NCI-H1105 (cell line): ENCODE measurements at places on chromosomes 7 and 10.

DNA sequence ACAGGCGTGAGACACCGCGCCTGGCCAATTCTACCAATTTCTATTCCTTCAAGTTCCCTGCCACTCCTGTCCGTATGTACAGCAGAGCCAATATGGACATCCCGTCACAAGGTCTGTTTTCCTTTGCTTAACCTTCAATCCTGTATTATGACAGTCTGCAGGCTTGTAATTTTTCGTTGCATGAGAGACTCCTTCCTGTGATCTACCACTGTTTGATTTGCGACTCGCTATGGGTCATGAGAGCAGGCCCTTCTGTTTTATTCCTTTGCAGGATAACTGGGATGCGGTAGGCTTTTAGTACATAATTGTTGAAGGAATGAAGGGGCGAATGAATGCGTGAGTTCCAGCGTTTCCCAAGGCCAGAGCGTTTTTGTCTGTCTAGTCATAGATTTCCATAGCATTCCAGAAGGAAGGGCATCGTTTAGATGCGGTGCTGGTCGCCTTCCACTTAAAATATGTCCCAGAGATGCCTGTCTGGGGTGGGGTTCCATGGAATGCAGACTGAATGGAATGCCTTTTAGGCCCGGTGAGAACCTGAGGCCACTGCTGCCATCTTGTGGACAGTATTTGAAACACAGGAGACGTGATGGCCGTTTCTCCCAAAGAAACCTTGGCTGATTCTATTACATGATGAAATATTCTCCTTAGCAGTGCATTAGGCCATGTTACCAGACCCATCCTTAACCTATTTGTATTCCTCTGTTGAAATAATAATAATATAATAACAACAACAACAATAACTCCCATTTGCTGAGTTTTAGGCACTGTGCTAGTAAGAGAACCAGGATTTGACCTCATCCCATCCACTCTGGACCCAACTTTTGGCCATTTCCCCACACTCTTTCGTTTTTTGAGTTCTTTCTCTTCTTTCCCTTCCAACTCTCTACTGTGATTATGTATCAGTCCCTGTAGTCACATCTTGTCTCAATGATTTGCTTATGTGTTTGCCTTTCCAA is 193.2 kb downstream of the MYOF start:
- DNase-seq: peak; percentile 7

DNA sequence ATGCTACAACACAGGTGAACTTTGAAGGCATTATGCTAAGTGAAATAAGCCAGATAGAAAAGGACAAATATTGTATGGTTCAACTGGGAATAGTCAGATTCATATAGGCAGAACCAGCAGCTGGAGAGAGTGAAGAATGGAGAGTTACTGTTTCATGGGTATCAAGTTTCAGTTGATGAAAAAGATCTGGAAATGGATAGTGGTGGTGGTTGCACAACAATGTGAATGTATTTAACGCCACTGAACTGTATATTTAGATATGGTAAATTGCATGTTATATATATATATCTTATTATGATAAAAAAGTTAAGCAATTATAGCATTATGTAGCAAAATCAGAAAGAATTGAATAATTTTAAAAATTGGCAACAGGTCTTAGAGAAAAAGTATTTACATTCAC is 3.9 kb downstream of the LMBR1 start:
- DNase-seq: no peak

DNA sequence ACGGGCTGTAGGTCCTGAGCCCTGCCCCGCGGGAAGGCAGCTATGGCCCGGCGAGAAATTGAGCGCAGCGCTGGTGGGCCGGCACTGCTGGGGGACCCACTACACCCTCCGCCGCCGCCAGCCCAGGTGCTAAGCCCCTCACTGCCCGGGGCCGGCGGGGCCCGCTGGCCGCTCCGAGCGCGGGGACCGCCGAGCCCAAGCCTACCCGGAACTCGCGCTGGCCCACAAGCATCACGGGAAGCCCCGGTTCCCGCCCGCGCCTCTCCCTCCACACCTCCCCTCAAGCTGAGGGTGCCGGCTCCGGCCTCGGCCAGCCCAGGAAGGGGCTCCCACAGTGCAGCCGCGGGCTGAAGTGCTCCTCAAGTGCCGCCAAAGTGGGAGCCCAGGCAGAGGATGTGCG is 5.5 kb upstream of the CACUL1 start:
- DNase-seq: no peak

DNA sequence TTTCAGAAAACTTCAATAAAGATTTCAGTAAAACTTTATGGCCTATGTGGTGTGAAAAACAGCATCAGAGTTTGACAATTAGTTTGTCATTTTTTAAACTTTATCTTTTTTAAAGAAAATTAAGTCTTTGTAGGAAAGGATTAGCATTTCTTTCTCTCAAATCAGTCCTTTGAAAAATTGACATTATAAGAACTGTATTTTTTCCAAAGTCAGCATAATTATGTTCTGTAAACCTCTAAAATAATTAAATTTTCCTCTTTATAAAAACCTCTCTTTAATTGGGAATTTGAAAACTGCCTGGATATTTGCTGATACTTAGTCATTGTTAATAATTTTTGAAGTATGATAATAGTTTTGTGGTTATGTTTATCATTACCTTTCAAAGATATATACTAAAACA is 226.7 kb upstream of the KAT6B start:
- no peak for DNase-seq

DNA sequence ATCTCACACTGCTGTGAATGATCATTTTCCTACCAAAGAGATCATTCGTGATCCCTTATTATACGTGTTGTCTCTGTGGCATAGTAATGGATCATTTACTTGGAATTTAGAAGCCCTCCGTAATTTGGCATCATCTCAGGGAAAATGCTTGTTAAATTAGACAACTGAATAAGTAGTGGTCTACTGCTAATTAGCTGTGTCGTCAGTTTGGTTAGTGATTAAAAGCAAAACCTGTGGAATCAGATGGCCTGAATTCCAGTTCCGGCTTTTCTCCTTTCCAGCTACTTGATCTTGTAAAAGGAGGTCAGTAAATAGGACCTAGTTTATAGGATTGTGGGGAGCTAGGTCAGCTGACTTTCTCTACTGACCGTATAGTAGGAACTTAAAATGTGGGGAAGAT is 65.6 kb downstream of the RBM33 start:
- DNase-seq: no peak

GRCh38 chr10:17453373-17454091 is 863 bp downstream of the ST8SIA6 start:
- no peak for DNase-seq

GRCh38 chr10:116845823-116846222 is 3.5 kb upstream of the ENO4 start:
- no peak for DNase-seq

DNA sequence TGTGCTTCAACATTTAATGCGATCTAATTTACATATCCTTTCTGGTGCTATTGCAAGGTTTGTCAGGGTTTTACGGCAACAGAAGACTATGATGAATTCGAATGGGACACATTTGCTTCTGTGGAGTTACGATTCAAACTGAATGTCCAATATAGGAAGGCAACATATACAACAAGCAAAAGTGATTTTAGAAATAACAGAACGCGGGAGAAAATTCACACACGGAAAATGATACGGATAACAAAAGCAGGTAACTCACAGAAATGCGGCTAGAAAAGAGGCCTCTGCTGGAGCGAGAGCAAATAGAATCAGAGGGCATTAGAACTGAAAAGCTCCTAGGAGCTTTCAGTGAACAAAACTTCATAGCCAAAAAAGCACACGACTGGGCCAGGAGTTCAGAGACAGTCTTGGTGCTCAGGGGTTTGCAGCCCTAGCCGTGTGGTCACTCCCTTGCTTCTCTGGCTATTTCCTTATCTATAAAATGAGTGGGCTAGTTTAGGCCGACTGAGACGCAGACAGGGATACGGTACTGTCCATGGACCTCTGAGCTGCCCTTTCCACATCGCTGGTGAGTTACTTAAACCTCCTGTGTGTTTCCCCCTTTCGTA is 557 bp upstream of the TAX1BP1 start:
- DNase-seq: no peak

DNA sequence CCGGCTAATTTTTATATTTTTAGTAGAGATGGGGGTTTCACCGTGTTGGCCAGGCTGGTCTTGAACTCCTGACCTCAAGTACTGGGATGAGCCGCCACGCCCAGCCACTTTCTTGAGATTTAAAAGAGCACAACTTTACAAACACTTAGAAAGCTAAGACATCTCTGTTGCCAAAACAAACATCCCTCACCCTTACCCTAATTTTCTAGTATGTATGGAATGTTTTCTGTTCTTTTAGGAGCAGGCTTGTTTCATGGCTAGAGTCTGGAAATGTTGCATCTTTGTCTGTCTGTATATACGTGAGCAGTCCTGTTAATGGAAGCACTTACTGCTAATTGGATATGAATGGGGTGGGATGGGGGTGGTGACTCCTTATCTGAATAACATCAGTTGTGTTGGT is 2.9 kb downstream of the OLAH start:
- DNase-seq: no peak

DNA sequence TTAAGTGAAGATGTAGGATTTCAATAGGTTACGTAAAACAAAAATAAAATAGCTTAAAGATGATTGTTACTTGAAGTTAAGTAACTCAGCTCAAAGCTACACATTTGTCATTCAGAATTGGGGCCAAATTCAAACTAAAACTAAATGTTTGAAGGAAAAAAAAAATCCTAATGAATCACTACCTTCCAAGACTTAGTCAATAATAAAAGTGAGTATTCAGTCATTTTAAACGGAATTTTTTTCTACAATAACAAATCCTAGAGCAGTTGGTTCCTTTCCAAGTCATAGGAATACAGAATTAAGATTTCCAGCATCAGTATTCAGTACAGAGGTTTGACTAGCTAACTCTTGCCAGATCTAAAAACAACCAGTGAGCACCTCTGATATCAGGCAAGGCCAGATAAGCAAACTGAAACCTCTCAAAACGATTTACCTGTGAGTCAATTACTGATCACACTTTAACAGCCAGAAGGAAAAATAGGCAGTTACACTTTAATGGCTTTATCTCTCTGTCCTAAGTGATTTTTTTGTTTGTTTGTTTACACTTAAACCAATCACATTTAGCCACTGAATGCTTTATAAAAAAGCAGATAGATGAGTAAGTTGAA is 669.8 kb upstream of the ANKRD30A start:
- DNase-seq: no peak

GRCh38 chr10:100969187-100970075 is at the start of gene SEMA4G:
SEMA4G (plus strand) TSS chr10:100969504; CDS start chr10:100972913, 3,409 bp downstream.
- peak; percentile 50 for DNase-seq

- no peak for DNase-seq
Observed at GRCh38 chr10:92903633-92904032, 55.3 kb downstream of the EXOC6 start.

DNA sequence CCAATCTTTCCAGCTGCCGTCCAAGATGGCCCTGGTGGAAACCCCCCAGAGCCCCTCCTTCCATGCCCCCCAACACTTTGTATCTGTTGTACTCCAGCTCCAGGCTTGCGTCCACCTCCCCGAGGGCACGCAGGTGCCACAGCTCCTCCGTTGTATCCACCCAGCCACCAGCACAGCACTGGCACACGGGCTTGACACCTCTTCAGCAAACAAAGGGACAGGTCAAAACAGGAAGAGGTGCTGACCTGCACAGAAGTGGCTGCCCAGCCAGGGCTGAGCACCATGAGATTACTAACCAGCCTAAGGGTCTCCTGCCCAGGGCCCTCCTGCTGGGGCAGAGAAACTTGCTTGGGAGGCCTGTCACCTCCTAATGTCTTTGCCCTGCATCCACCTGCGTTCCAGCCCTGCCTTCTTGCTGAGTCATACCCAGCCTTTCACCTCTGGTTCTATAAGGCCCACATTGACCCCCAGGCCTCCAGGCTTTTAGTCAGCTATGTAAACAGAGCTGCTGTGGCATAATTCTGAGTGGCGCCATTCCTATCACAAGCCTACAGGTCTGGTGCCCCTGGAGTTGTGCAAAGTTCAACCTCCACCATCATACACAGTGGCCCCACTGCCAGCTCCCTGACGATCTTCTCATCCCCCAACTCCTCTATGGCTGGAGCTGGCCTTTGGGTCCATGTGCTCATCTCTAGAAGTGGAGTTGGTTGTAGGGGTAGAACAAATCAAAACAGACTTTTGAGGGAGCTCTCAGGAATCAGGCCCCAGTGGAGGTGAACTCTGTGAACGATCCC is 20.9 kb downstream of the SLC29A3 start:
- no peak for DNase-seq

DNA sequence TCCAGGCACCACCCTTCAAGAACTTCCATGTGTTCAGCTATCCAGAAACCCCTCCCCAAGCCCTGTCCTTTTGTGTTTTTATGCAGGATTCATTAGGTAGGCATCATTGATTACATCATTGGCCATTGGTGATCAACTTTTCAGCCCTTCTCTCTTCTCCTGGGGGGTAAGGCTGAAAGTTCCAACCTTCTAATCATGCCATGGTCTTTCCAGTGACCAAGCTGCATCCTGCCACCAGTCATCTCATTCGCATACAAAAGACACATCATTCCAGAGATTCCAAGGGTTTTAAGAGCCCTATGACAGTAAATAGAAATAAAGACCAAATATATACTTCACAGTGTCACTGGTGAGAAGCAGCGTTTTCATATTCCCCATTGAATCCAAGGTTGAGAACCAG is 48.2 kb downstream of the DNAJC12 start:
- no peak for DNase-seq

- DNase-seq: no peak
Observed at GRCh38 chr7:117116211-117116610, 162.9 kb downstream of the ST7 start.

- DNase-seq: no peak
Observed at GRCh38 chr10:77850620-77851231, 75.8 kb downstream of the DLG5 start.

DNA sequence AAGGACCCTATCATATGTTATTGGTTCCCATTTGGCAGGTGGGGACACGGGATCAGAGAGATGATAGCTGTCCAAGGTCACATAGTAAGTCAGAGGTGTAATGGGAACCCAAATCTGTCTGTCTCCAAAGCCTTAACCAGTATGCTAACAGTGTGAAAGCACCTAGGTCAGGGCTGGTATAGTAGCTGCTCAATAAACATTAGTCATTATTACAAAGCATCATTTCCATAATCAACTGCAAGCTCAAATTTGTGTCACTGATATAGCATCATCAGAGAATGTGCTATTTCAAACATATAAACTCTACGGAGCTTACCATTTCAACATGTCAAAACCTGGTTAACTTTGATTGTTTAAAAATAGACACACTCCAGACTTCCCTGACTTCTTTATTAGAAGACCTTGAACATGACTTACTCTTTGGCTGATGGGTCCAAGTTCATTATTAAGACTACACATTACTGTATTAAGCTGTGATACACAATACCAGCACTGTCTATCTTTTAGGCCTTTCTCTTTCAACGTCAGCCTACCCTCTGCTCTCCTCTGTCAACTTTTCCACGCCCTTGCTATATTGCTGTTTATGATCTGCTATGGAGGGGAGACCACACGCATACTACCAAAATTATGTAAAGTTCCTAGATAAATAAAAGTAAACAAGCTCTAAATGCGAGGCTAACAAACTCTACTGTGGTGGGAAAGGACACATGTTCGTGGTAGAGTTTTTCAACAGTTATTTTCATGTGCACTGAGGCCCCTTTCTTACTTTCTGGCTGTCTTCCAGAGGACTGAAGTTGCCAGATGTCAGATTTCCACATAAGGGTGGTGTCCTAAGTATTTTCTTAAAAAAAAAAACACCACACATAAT is 33.6 kb downstream of the DNMBP start:
- DNase-seq: no peak

- no peak for DNase-seq
Observed at GRCh38 chr7:7706556-7707172, 11.7 kb downstream of the RPA3 start.

GRCh38 chr7:27176524-27176845 is 2.4 kb upstream of the HOXA10 start:
- no peak for DNase-seq

GRCh38 chr10:119701861-119702260 is 24.0 kb upstream of the INPP5F start:
- no peak for DNase-seq

GRCh38 chr10:48684463-48684791 is 246 bp upstream of the WDFY4 start:
- no peak for DNase-seq
